ENCODE measurements at places on chromosomes 2 and 18.

DNA sequence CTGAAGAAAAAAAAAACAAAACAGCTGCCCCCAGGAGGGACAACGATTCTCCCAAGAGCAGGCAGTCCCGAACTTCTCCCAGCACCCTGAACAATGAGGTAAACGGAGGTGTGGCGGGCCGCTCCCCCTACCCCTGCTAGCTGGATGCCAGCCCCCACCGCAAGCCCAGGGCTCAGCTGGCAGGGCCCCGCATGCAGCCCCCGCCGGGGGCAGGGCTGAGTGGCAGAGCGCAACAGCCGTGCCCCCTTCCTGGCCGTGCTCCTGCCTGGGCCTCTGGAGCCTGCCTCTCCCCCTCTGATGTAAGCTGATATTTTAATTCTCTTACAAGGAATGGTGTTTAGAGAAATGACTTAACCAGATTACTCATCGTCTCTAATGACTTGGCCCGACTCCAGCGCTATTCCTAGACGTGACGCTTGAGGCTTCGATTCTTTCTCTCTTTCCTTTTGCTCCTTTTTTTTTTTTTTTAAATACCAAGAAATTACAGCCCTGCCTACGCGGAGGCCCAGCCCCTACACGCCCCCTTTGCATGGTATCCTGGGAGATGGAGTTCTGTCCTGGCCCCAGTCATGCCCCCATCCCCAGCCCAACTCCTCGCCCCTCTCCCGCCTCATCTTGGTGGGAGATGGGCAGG, 4.6 kb upstream of the ARID5A start:
- peak; percentile 85 for DNase-seq

GRCh38 chr2:63587814-63588384, 378 bp downstream of the WDPCP start:
- no peak for DNase-seq

- no peak for DNase-seq
Observed at GRCh38 chr18:70417847-70418246, 129.0 kb downstream of the SOCS6 start.

DNA sequence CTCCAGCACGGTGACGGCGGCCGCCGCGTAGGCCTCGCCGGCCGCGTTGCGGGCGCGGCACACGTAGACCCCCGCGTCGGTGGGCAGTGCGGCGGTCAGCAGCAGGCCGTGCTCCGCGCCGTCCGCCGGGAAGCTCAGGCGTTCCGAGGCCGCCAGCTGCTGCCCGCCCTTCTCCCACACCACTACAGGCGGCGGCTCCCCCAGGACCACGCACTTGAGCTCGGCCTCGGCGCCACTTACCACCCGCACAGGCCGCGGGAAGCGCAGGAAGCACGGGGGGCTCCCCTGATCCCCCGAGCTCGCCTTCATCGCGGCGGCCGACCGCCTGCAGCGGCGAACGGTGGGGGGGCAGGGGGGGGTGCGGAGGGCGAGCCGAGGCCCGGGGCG, 422 bp downstream of the OBSL1 start:
- no peak for DNase-seq

- no peak for DNase-seq
Observed at GRCh38 chr2:74261204-74261864, 62.9 kb downstream of the MTHFD2 start.

DNA sequence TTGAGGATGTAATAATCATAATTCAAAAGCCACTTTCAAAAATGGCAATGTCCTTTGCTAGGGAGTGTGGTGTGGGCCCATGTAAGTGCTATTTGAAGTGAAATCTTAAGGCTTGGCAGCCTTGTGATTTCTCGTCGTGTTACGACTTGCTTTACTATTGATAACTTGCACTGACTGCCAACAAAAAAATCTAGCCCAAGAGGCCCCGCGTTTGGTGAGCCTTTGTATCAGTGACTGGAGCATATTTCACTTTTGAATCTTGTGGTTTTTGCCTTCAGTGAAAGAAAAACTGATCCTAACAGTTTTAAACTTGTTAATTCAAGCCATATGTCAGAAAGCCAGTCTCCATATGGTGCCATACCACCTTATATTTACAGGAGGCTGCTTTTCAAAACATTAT, 248.0 kb downstream of the TMEM182 start:
- DNase-seq = no peak

DNA sequence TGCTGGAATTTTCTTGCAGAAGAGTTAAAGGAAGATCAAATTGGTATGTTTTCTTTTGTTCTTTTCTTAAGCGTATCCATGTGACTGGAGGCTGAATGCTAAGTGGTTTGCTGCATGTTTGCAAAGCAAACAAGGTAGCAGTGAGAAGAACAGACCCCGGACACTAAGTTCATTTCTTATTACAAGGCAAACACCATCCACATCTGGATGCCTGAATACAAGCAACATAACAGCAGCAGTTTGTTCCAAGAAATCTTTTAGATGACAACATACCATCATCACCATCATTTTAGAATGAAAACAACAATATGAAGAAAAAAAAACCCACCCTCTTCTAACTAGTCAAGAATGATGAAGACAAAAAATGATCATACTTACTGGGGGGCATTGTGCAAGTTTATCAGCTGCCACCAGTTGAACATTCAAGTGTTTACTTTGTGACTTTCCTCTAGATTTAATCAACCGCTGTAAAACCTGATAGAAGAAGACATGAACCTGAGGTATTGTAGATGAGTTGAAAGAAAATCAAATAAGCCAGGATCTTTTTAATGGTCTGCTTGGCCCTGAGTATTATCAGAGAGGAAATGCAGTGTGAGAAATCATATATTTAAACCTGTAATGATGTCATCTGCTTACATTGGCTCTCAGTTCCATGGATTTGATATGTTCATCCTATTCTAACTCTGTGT, 25.0 kb upstream of the ARL5A start:
- no peak for DNase-seq

DNA sequence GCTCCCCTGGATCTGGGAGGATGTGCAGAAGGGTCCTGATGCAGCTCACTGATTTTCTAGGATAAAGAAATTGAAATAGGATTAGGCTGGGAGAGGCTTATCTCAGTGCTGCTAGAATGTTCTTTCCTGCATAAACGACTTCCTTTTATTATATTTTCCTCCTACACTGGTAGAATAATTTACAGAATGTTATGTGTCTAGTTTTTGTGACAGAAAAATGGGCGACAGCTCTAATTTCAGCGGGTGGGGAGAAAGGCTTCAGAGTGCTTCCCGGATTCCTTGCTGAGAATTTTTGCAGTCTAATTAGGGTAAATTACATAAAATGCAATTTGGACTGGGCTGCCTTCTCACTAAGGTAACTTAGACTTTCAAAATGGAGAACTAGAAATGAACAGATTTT, 66.2 kb downstream of the SKA1 start:
- no peak for DNase-seq

- DNase-seq = no peak
Observed at GRCh38 chr18:5481621-5482020, 62.2 kb downstream of the EPB41L3 start.

- no peak for DNase-seq
Observed at GRCh38 chr2:178913049-178913441, 105.8 kb upstream of the TTN start.

DNA sequence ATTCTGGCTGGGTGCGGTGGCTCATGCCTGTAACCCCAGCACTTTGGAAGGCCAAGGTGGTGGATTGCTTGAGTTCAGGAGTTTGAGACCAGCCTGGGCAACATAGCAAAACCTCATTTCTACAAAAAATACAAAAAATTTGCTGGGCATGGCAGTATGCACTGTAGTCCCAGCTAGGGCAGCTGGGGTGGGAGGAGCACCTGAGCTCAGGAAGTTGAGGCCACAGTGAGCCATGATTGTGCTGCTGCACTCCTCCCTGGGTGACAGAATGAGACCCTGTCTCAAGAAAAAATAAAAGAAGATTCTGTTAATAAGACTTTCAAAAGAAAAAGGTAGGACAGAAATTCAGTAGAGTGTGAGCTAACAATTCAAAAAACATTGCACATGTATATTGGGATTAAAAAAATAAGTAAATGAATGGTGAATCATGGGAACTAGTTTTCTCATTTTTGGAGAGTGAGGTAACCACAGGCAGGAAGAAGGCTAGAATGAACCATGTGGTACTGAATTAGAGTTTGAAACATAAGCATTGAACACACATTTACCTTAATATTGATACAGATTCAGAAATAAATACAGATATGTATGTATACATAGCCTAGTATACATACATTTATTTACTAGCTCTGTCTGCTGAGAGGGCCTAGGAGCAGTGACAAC, 53.5 kb downstream of the NCOA1 start:
- no peak for DNase-seq

DNA sequence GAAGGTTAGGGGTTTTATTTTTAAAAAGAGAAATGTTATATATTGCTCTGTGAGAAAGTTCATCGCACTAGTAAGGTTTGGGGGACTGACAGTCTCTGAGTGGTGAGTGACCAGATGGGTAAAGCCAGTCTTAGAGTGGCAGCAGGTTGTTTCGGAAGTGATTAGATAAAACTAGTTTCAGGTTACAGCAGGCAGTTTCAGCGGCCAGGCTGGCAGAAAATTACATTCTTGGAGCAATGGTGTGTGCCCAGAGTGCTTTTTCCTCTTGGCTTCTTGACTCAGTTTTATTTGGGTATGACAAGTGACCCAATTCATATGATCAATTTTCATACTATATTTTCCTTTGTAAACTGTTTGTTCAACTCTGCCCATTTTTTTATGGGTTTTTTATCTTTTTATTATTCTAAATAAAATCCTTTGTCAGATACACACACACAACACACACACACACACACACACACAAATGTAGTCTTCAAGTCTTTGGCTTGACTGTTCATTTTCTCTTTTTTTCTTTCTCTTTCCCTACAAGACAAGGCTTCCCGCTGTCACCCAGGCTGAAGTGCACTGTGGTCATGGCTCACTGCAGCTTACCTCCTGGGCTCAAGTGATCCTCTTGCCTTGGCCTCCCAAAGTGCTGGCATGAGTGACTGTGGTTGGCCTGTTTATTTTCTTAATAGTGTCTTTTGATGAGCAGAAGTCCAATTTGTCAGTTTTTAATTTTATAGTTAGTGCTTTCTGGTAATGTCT, 30.9 kb downstream of the RALBP1 start:
- DNase-seq = no peak

- DNase-seq = no peak
Observed at GRCh38 chr2:181465676-181466375, 8.6 kb downstream of the ITGA4 start.

Data from activated naive CD4-positive, alpha-beta T cell treated with anti-CD3 and anti-CD28 coated beads, Interleukin-2, amount 10 ng/mL, durations not matched to agents 7 days and 5 days (primary cell).